ENCODE measurements at places on chromosomes 16 and 17.

DNA sequence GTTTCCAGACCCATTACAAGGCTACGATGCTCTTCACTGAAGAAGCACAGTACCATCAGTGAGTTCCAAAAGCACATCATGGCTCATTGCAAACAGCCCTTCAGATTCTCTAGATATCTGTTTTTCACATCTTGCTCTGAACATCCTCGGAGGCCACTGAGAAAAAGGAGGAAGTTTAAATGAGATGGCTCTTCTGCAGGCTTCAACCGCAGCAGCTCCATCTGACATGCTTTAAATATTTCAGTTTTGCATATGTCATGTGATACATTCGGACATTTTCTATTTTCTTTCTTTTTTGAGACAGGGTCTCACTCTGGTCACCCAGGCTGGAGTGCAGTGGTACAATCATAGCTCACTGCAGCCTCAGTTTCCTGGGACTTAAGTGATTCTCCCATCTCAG is 396.8 kb downstream of the NPIPA8 start:
- no peak for DNase-seq

DNA sequence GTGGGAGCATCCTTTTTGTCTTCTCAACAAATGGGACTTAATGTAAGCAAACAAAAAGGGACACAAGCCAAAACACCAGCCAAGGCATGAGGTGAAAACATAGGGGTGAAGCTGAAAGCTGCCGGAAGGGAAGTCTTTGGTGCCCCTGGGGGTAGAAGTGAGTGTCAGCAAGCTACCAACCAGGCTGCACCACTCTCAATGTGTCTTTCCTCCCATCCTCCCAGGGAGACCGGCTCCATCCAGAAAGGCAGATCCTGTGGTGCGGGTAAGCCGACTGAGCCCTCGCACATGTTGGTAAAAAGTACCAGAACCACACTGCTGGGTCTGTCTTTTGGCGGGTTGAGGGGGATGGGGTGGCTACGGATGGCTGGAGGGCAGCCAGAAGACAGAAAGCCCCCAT is 52.0 kb upstream of the SREBF1 start:
- no peak for DNase-seq

DNA sequence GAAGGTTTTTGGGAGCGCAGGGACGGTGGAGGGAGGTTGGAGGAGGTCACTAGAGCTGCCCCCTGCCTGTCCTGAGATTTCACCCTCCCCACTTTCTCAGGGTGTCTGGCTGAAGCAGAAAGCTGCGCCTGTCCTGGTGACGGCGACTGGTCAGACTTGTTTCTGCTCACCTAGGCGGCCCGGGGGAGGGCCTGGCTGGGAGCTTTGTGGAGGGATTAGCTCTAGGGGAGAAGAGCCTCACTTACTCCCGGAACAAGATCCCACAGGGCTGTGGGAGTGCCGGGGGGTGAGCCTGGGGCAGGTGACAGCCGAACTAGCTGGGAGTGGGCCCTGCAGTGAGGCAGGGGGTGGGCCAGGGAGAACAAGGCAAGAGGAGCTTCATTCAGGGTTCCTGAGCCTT is 11.5 kb downstream of the NHERF1 start:
- DNase-seq = no peak

DNA sequence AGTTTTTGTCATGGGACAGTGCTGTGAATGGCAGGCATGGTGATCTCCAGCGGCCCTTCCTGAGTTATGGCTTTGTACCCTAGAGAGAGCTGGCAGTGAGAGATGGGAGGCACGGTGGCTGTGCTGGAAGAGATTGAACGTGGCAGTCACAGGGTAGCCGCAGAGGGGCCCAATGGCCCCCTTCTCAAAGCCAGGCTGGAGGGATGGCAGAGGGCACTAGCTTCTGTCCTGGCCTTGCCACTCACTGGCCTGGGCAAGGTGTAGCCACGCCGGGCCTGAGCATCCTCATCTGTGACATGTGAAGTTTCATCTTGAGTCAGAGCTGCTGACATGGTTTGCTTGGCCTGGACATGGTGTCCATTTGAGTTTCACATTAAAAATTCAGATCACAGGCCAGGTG is 3.9 kb upstream of the ATP2A1 start:
- no peak for DNase-seq

GRCh38 chr16:78479723-78480122 is 380.3 kb downstream of the WWOX start:
- no peak for DNase-seq

DNA sequence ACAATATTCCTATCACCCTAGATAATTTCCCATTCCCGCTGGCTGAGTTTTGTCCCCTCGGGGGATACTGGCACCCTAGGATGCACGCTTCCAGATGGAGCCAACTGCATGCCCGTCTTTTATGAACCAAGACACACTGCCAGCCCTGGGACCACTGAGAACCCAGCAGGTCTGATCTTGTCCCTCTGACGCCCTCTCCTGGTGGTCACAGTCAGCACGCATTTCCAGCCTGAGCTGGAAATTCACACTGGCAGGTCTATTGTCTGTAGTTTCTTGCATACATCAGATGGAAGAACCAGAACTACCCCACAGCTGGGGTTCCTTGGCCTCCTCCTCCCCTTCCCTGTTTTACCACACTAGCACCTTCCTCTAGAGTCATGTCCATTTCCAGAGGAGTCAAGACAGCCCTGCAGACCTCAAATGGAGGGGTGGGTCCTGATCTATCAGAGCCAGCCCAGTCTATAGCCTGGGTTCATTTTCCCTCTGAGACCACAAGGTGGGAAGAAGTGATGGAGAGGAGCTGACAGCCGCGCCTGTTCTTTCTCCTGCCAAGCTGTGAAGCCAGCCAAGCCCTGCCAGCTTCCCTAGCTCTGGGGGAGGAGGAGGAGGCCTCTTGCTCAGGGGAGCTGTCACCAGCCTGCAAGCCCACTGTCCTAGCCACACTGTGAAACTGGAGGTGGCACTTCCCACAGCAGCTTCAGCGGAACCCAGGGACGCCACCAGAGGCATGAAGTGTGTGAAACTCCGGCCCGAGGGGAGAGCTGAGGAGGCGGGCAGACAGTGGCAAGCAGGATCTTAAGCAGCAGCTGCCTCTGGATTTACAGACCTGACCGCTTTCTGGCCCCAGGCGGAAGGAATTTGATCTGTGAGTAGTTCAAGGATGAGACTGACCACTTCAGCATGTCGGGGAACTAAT is 29.3 kb downstream of the MXRA7 start:
- no peak for DNase-seq

DNA sequence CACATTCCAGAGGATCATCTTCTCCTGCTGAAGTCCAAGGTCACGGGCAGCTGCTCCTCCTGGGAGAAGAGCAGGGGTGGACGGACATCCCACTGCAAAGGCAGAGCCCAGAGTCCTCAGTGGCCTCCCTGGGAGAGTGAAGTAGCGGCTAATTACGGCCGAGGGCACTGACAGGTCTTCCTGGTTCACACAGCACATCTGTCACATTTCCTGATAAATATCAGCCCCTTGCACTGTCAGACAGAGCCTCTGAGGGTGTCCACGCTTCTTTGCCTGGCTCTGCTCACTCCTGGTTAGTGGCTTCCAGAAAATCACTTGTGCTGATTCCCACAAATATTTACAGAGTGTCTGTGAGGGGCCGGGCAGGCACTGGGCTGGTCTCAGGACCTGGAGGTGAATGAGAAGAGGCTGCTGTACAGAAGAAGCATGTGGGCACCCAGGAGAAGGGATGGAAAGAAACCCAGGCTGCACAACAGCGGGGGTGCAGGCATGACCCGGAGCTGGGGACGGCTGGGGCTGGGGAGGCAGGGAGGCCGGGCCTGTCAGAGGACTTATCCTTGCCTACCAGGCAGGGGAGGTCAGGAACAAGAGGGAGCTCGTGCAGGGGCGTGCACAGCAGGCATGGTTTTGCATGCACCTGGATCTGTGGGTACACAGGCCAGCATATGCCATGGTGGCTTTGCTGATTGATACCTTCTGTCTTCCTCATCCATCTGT is 258.2 kb upstream of the TNRC6C start:
- no peak for DNase-seq

- DNase-seq = no peak
These were observed 20.0 kb upstream of the ITGA2B start for GRCh38 chr17:44409309-44410028.

Data from esophagus squamous epithelium (tissue), 5 donors.